ENCODE measurements at places on chromosomes 12 and 14.

DNA sequence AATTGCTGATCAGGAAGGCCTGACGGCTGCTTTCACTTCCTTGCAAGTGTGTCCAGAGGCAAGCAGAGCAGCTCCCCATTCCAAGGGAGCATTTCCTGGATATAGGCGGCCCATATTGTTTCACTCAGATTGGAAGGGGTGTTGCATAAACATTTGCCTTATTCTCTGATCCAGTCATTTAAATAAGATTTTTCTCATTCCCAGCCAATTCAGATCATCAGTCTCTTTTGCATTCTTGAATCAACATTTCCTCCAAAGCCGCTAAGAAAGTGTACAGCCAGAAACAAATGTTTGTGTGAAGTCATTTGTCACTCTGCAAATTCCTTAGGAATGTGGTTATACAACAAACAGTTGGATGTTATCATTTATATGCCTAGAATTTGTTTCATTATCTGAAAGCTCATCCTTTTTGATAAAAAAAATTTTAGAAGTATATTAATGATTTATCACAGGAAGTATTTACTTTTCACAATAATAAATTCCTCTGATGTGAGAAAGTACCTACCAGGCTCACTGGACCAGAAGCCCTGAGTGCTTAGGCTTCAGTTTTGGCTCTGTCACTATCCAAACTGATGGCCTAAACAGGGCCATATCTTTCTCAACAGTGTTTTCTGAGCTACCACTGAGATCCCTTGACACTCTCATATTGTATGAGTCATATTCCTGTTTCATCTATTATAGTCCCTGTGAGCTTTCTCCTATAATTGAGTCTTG, 379.6 kb downstream of the CCDC91 start:
- peak; percentile 34 for DNase-seq

DNA sequence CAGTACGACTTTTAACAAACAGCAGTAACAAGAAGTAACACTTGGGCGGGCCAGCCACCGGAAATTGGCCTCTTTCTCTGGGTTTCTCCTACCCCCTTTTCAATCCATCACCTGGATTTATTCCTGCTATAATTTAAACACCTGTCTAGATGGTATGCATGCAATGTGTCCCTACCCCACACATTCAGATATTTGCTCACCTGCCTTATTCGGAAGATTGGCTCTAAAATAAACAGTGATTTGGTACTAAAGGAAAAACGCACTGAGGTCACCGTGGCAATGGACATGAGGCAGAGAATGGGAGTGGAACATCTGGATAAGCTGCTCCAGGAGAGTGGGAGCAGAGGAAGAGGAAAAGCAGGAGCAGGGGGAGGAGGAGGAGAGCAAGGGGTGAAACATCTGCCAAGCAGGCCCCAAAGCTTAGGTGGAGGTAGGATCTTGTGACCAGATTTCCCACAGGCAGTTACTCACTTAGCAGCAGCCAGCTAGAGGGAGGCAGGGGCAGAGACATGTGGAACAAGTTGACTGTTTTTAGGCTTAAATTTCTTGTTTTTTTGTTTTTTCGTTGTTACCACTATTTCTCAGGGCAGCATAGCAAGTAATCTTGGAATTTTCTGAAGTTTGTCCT, 150.9 kb downstream of the TTLL5 start:
- DNase-seq = no peak

DNA sequence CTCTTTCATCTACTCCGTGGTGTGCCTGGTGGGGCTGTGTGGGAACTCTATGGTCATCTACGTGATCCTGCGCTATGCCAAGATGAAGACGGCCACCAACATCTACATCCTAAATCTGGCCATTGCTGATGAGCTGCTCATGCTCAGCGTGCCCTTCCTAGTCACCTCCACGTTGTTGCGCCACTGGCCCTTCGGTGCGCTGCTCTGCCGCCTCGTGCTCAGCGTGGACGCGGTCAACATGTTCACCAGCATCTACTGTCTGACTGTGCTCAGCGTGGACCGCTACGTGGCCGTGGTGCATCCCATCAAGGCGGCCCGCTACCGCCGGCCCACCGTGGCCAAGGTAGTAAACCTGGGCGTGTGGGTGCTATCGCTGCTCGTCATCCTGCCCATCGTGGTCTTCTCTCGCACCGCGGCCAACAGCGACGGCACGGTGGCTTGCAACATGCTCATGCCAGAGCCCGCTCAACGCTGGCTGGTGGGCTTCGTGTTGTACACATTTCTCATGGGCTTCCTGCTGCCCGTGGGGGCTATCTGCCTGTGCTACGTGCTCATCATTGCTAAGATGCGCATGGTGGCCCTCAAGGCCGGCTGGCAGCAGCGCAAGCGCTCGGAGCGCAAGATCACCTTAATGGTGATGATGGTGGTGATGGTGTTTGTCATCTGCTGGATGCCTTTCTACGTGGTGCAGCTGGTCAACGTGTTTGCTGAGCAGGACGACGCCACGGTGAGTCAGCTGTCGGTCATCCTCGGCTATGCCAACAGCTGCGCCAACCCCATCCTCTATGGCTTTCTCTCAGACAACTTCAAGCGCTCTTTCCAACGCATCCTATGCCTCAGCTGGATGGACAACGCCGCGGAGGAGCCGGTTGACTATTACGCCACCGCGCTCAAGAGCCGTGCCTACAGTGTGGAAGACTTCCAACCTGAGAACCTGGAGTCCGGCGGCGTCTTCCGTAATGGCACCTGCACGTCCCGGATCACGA, 2.2 kb downstream of the SSTR1 start:
- no peak for DNase-seq

DNA sequence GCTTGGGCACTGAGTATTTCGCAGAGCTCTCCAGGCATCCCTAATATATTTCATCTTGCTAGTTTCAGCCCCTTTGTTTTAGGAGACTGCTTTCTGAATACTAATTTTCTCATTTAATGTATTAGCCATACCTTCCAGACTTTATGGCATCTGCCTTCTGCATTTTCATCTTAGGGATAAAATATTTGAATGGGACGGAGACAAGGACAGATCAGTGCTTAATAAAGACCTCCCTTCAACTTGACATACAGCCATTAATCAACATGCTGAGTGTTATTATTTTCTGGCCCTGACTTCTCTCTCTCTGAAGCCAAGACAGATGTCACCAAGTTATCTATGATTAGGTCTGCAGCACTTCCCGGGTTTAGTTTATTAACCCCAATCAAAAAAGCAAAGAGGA, 42.4 kb downstream of the CACNA2D4 start:
- no peak for DNase-seq

DNA sequence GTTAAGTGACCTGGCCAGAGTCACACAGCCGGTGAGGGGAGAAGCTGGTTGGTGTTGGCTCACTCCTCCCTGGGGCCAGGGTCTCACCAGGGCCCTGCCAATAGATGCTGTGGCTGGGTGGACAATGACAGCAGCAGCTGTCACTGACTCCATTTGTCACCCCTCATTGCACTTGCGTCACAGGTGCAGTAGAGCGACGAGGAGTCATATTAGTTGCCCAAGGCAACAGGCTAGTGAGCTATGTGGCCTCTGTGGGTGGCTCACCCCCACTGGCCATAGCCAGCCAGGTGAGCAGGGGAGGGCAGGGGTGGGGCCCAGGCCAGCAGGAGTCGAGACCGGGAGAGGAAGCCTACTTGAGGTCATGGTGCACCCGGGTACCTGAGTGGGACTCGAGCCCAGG, 9.7 kb downstream of the SLC25A47 start:
- DNase-seq = no peak

- DNase-seq = no peak
These were observed 288.4 kb downstream of the DAD1 start for GRCh38 chr14:22300646-22301045.

DNA sequence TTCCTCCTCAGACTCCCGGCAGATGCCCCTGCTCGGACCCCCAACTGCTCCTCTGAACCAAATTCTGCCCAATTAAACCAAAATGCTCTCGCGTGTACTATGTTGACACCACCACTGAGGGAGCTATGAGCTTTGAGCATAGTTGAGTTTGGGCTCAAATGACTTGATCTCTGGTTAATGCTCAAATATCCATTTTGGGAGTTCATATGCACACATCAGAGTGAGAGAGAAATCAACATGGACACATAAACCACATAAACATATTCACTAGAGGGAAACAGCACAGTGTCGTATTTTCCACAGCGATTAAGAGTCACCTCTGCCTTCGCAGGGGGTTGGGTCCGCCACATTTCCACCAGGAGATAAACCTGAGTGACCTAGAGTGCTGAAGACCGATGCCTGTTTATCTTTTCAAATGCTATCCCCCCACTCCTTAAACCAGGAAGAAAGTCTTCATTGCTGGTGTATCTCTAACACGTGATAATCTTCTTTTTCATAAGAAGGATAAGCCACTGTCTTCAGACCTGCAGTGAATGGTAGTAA, 59.4 kb upstream of the FOXN3 start:
- DNase-seq = no peak

- DNase-seq = no peak
These were observed 4.4 kb upstream of the DNAJC22 start for GRCh38 chr12:49342066-49342913.

All from HS-27A (cell line).